ENCODE measurements at places on chromosomes 6 and 20. TPM values are rescaled to one million over a fixed set of nuclear protein-coding genes. Genes with fewer than 3 reads are reported as not detected.

GRCh38 chr6:31945507-31946369, at the start of gene CFB:
Gene CFB (plus strand): TSS chr6:31946095. CDS start chr6:31946222, 127 bp downstream.
- peak; percentile 66 for DNase-seq
- H3K4me3 ChIP-seq = no peak within 1 kb of the TSS
- H3K27me3 ChIP-seq = no peaks in the 10 kb centered on the region

- H3K27ac ChIP-seq = no peak overlapping the region
- no peaks in the 10 kb centered on the region for H3K27me3 ChIP-seq
- H3K4me3 ChIP-seq = no peak overlapping the region
- H3K4me1 ChIP-seq = no peaks in the 10 kb centered on the region
- no peak for DNase-seq
- H3K36me3 ChIP-seq = no peaks in the 10 kb centered on the region
Observed at GRCh38 chr6:96468681-96469224, 52.9 kb upstream of the UFL1 start.

DNA sequence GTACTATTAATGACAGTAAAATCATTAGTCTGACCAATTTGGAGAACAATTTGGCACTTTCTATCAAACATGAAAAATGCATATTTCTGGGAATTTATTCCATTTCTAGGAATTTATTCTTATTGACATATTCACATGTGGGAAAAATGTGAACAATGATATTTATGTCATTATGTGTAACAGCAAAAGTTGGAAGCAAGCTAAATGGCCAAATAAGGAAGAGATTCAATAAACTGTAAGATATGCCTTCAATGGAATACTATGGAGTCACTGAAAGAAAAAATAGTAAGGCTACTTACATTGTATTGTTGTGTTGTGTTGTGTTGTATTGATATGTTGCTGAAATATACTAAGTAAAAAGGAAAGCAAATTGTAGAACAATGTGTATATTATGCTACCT, 100.5 kb upstream of the EDN1 start:
- H3K4me3 ChIP-seq = no peak overlapping the region
- H3K36me3 ChIP-seq = no peaks in the 10 kb centered on the region

MDFI gene
- 40.9 TPM for total RNA-seq

DNA sequence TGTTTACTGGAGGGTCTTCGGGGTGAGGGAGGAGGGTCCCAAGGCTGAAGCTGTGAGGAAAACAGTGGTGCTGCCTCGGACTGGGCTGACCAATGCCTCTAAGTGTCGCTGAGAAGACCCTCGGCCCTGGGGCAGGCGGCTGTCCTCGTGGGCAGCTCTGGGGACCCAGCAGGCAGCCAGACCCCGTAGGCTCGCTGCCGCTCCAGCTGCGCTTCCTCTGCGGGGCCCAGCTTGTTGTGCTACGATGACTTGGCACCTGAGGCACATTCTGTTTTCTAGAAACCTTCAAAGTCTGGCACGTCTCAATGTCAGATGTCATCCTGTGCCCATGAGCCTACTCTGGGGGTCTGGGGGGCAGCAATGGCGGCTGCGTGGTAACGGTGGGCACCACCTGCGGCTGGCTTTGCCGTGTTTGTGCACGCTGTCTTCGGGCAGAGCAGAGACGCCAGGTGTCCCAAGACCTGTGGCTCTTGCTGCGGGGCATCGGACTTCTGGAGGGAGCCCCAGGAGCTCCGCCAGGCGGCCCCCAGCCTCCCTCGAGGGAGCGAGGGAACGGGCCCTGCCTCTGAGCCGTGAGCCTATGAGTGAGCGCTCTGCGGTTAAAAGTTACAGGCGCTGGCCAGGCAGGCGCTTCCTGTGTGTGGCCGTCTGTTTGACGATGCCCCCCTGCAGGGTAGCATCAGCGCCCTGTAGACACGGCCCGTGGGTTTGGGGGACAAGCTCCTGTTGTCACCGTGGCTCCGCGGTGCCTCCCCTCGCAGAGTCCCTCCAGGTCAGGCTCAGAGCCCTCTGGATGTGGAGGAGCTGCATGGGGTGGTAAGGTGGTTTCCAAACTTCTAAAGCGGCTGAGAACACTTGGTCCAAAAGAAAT, 6.8 kb downstream of the SLC17A9 start:
- H3K4me3 ChIP-seq = no peak overlapping the region
- no peak for DNase-seq
- H3K27me3 ChIP-seq = no peaks in the 10 kb centered on the region
- H3K36me3 ChIP-seq = peaks cover 2% of the 10 kb centered on the region

GRCh38 chr20:4635781-4636180, 85.9 kb upstream of the PRND start:
- DNase-seq = no peak
- H3K27ac ChIP-seq = no peak overlapping the region
- no peaks in the 10 kb centered on the region for H3K4me1 ChIP-seq

SKIC2 gene
- 78.8 TPM for total RNA-seq

DNA sequence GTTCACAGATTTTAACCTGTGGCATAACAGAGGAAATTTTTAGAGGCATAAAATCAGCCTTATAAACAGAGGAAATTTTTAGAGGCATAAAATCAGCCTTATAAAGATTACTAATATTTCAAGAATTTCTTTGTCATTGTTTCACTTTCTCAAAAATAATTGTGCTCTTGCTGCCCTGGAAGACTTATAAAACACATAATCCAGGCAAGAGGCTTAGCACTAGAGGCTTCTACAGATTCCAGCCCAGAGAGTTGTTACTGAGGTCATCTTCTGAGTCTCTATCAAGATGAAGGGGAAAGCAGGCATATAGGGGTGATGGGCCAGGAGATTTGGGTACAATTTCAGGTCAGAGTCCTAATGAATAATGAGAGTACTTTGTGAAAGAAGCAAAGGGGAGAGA, 85.7 kb downstream of the RFPL4B start:
- H3K27ac ChIP-seq = no peak overlapping the region
- H3K4me1 ChIP-seq = no peaks in the 10 kb centered on the region
- DNase-seq = no peak
- no peak overlapping the region for H3K4me3 ChIP-seq

MOG gene
- total RNA-seq = 0.55 TPM

IL17A gene
- total RNA-seq = not detected

DNA sequence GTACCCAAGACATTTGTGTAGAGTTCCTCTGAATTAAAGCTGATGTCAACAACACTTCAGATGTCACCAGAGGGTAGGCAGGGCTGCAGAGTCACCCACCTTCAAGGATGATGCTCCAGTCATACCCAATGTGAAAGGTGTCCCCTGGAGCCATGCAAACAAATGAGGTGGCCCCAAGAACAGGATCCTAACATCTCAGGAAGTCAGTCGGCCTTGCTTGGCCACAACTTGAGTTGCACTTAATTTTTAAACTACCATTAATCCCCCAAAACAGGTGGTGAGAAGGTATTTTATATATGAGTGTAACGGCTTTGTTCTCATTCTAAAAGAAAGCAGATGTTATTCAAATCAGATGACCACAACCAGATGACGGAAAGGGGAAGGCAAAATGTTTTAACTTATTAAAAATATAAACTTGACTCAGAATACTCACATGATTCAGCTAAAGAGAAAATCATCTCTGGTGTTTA, 21.1 kb upstream of the SERPINB1 start:
- no peak overlapping the region for H3K4me3 ChIP-seq
- 0 out of 2 replicates have a peak, but pooled peaks cover 4% of the 10 kb centered on the region for H3K36me3 ChIP-seq
- no peak for DNase-seq
- H3K27ac ChIP-seq = no peak overlapping the region
- no peaks in the 10 kb centered on the region for H3K27me3 ChIP-seq

DNA sequence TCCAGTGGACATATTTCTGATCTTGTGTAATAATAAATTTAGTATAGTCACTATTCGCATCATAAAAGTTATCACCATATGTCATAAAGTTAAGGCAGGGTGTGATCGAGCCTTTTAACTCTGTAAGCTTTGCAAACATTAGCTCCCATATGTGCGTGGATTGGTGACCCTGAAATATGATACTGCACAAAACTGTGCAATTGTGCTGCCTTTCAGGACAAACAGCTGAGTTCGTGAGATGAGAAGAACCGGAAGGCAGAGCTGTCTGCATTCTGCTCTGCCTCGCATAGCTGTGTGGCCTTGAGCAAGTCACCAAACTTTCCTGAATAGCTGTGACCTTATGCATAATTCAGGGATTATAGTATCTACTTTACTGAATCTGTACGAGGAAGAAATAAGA, 3.2 kb upstream of the PLEKHG1 start:
- H3K4me3 ChIP-seq = no peak overlapping the region
- H3K27ac ChIP-seq = no peak overlapping the region
- H3K36me3 ChIP-seq = no peaks in the 10 kb centered on the region

DNA sequence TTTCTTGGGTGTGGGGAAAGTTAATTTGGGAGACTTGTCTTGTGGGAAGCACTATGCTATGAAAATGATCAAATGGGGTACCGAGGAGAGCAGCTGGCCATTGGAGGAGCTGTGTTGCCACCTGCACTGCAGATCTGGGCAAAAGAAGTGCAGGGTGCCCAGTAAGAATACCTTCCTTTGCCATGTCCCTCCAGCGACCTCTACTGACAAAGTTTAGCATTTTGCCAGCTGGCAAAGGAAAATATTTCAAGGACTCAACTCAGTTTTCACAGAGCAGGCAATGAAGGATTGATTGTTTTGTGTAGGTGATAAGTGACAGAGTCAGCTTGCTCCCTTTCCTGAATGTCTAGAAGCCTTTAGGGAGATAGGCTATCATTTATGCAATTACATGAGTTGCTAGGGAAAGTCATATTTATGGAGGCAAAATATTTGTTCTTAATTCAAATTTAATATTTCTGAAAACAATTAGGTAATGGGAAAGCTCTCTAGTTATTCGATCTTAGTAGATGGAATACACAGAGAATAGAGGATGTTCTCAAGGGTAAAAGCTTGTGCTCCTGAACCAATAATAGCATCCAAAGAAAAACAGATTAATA, 118.4 kb downstream of the FARS2 start:
- H3K4me3 ChIP-seq = no peak overlapping the region
- no peaks in the 10 kb centered on the region for H3K27me3 ChIP-seq
- no peaks in the 10 kb centered on the region for H3K36me3 ChIP-seq
- DNase-seq = peak; percentile 59

ADGRB3 gene
- total RNA-seq = 0.22 TPM

- H3K4me1 ChIP-seq = no peaks in the 10 kb centered on the region
- DNase-seq = no peak
- H3K27ac ChIP-seq = no peak overlapping the region
Observed at GRCh38 chr6:144186817-144187625, 36.7 kb downstream of the STX11 start.

FLRT3 gene
- 2.1 TPM for total RNA-seq

GRCh38 chr6:3962291-3963280, 113.4 kb downstream of the FAM50B start:
- no peak overlapping the region for H3K27ac ChIP-seq
- H3K4me1 ChIP-seq = no peaks in the 10 kb centered on the region
- no peak overlapping the region for H3K4me3 ChIP-seq
- no peaks in the 10 kb centered on the region for H3K36me3 ChIP-seq
- no peak for DNase-seq

- peaks cover 3% of the 10 kb centered on the region for H3K4me1 ChIP-seq
- no peak for DNase-seq
- no peak overlapping the region for H3K27ac ChIP-seq
- no peak overlapping the region for H3K4me3 ChIP-seq
Observed at GRCh38 chr6:136616527-136616926, 66.3 kb upstream of the MAP7 start.

RIMS4 gene
- 16.3 TPM for total RNA-seq

GRCh38 chr6:2254747-2255146, 9.3 kb upstream of the GMDS start:
- DNase-seq = no peak
- no peaks in the 10 kb centered on the region for H3K4me1 ChIP-seq
- H3K27ac ChIP-seq = no peak overlapping the region
- no peaks in the 10 kb centered on the region for H3K27me3 ChIP-seq
- H3K4me3 ChIP-seq = no peak overlapping the region

EPHA7 gene
- 9.4 TPM for total RNA-seq

- H3K27me3 ChIP-seq = no peaks in the 10 kb centered on the region
- H3K4me3 ChIP-seq = peak overlapping the region; percentile 56
- peaks cover 10% of the 10 kb centered on the region for H3K4me1 ChIP-seq
- H3K36me3 ChIP-seq = no peaks in the 10 kb centered on the region
Observed at GRCh38 chr6:101400326-101401135, 7.0 kb downstream of the GRIK2 start.

RNF217 gene
- 10.2 TPM for total RNA-seq

DNA sequence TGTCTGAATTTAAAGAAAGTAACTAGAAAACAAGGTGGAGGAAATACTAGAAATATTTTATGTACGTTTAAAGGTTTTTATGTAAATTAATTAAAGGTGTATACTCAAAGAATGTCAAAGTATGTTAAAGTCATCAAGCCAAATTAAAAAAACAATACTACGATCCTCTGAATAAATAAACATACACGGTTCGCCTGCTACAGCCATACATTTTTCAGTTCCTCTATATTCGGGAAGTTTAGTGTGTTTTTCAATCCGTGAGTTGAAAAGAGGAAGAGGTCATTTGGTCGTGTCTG, 626 bp downstream of the STX7 start:
- H3K36me3 ChIP-seq = no peaks in the 10 kb centered on the region
- DNase-seq = no peak
- peak overlapping the region; percentile 92 for H3K4me3 ChIP-seq
- no peaks in the 10 kb centered on the region for H3K27me3 ChIP-seq
- no peaks in the 10 kb centered on the region for H3K4me1 ChIP-seq
- H3K27ac ChIP-seq = no peak overlapping the region

HUS1B gene
- total RNA-seq = 0.96 TPM

DNA sequence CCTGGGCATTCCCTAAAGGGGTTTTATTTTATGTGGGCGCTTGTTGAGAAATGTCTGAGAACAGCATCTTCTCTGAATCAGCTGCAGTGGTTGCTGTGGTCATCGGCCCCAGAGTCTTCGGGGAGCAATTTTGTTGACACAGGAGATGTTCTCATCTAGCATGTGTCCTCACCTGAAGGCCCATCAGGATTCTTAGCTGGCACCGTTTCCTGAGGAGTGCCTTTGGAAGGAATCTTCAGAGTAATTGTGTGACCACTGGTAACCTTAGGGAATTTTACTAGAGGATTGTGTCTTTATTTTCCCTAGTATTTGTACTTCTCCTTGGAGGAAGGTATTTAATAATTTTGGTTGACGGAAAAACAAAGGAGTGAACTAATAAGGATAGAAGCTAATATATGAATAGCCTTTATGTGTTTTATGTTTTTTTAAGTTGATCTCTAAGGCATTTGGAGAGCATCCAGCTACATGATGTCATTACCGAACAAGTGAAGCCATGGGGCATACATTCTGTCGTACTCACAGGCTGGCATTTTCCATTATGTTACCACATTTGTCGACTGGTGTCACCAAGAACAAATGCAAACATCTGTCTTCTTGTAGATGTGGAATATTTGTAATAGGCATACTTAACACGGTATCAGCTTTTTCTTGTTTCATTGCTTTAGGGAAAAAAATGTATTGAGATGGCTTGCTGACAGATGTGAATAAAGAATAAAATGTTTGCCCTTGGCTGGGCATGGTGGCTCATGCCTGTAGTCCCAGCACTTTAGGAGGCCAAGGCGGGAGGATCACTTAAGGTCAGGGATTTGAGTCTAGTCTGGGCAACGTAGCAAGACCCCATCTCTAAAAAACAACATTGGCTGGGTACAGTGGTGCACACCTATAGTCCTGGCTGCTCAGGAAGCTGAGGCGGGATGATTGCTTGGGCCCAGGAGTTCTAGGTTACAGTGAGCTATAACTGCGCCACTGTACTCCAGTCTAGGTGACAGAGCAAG, 41.9 kb downstream of the TULP4 start:
- H3K4me1 ChIP-seq = no peaks in the 10 kb centered on the region
- no peak overlapping the region for H3K4me3 ChIP-seq
- no peak overlapping the region for H3K27ac ChIP-seq
- peaks cover 12% of the 10 kb centered on the region for H3K36me3 ChIP-seq
- H3K27me3 ChIP-seq = no peaks in the 10 kb centered on the region

RARS2 gene
- total RNA-seq = 44.4 TPM
